ENCODE measurements at places on chromosomes 4 and X.

DNA sequence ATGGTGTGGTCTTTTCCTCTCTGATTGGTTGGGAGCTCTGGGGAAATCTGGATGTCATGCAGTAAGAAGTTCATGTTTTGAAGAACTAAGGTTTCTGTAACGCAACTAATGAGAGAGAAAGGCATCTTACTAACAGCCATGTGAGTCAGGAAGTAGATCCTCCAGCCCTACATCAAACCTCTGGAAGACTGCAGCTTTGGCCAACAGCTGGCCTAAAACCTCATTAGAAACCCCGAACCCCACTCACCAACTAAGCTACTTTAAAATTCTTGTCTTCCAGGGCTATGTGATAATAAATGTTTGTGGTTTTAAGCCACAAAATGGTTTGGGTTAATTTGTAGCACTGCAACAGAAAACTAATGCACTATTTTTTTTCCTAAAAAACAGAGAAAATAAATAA lies 549.0 kb upstream of the GRID2 start:
- no peak for DNase-seq

GRCh38 chr4:166279261-166279660 lies 406.2 kb downstream of the TLL1 start:
- DNase-seq = no peak

DNA sequence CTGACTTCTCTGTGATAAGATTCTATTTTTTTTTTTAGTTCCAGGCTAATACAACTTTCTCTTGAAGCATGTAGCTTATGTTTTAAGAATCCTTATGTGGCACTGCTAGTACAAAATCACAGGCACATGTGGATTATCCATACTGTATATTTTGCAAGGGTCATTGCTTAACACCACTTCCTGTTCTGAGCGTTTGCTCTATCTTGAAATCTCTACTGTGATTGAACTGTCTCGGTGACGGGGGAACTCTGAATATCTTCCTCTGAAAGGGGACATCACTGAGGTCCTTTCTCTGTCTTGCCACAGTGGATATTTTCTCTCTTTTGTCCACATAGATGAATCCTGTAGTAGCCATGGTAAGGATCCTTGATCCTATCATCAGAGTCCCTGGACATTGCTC lies 2.1 kb upstream of the WFS1 start:
- peak; percentile 67 for DNase-seq

- no peak for DNase-seq
Measured at GRCh38 chr4:181479141-181479540, 764.1 kb upstream of the TENM3 start.

DNA sequence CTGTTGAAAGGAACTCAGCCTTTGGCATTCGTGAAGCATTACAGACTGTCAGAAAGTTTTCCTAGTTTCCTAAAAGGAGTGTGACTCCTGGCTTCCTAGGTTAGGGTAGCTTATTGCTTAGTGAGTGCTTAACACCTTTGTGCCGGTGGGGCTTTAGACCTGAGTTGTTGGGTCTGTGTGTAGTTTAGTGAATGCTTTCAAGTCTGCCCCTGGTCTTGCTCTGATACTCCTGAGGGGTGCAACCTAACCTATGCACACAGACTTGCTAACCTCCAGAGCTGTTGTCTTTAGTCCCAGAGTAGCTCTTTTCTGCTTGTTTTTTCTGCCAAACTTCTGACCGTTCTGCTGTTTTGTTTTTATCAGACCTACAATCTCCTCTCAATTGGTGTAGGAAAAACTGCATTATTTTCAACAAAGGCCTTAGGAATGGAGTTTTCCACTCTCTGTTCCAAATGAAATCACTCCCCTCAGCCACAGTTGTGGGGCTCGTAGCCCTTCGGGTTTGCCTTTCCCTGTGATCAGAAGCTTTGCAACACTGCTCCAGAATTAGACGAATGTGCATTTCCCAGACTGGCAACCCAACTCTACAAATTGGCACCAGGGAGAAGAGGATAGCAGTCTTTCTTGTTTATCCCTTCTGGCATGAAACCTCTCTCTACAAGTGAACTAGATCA lies 1399.1 kb upstream of the PCDH7 start:
- no peak for DNase-seq

DNA sequence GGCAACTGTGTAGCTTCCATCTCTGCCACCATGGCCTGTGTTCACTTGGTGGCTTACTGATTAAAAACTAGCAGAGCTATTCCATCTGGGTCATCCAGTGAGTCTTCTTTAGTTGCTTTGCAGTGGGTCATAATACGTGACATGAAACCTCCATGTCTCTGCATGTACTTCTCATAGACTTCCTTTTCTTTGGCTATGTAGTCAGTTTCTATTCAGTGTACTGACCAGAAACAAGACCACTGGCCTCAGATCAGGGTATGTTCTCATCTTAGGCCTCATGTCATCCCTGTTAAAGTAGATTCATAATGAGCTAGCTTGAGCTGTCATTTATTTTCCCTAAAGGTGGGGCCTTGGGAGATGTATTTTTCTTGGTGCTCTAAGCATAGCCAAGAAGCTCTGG lies 195.2 kb downstream of the CCNG2 start:
- DNase-seq = no peak

DNA sequence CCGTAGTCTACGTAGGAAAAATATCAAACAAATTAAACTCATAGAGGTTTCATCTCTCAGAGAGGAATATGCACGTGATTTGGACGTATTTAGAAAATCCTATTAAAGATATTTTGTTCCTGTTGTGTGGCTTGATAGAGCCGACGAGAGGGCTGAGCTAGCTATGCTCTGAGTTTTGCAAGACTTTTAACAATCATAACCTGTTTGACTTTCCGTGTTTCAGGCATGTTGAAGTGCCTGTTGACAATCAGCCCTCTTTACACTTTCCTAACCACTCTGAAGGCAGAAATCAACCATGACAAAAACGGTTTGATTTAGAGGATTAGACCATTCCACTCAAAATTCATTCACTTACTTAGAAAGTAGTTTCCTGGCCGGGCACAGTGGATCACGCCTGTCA lies 297.3 kb downstream of the ASMT start:
- no peak for DNase-seq

GRCh38 chrX:134985479-134985878 lies 5.3 kb upstream of the SMIM10 start:
- DNase-seq = no peak

GRCh38 chr4:21738821-21739220 lies 209.8 kb downstream of the KCNIP4 start:
- DNase-seq = no peak

DNA sequence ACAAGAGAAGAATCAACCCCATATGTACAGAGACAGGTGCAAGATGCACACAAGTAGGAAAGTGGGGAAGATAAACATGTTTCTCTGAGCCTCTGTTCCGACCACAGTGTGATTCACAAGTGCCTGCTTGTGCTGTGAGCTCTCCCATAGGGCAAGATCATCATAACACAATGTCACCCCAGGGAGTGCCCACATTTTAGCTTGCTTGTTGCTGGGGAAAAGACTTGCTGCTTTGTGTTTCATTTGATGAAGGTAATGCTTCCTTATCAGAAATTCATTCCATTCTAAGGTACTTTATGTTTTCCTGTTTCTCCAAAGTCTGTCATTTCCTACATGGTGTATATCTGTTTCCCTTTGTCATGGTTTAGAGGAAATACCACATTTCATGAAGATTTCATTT lies 304.5 kb upstream of the DIPK2B start:
- no peak for DNase-seq

GRCh38 chrX:29299684-29300083 lies 712.4 kb downstream of the IL1RAPL1 start:
- DNase-seq = no peak

DNA sequence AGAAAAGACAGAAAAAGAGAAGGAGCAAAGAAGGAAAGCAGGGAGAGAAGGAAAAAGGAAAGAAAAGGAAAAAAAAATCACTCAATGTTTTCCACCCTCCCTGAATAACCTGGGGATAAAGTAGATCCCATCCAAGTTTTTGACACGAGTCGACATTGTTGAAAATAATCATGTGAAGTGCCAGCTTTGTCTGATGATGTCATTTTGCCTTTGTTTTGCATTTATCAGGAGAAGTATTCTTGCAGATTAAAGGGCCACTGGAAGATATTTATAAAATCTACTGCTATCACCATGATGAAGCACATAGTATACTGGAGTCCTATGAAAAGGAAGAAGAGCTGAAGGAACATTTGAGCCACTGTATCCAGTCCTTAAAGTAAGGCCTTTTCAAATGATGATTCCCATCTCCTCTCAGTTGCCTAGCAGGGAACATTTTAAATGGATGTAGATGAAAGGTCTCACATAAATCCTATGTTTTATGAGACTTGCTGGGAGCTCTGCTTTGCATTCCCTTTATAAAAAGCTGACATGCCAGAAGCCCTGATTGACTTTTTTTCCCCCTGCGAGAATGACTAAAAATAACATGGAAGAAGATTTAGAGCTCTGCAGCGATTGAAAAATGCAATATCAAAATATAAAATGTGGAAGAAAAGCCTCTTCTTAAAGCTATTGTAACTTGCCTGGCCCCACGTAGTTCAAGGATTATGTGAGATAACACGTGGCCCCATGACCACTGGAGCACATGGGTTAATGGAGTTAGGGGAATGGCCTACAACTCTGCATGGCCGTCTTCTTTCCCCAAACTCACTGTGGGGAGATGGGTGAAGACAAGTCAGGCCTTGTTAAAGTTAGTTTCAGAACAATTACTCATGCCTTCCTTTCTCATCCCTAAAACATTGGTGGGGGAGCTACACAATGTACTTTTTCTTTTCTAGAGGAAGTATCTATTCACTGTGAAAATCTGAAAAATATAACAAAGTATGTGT lies 77.5 kb downstream of the INTS12 start:
- no peak for DNase-seq

- DNase-seq = no peak
Measured at GRCh38 chrX:45447331-45447730, 246.7 kb upstream of the DIPK2B start.

Data from NB4 (cell line).